GM04504 (cell line): ENCODE measurements at places on chromosomes 2 and 18.
A peak's percentile ranks its signal among the peaks of the same experiment; 100 is the strongest.

DNA sequence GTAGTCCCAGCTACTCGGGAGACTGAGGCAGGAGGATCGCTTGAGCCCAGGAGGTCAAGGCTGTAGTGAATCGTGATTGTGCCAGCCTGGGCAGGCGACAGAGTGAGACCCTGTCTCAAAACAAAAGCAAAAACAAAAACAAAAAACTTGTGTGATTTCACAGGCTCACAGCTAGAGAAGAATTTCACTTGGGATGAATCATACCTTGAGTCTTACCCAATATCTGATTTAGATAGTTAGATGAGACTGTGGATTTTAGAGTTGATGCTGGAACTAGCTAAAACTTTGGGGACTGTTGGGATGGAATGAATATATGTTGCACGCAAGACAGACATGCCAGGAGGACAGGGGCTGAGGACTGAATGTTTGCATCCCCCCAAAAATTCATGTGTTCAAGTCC lies 4.4 kb downstream of the ANKRD29 start:
- DNase-seq: no peak

GRCh38 chr2:217076657-217077232 lies 216.9 kb upstream of the TNP1 start:
- no peak for DNase-seq

GRCh38 chr2:23901966-23902846 lies 24.7 kb downstream of the ATAD2B start:
- peak; percentile 39 for DNase-seq

- DNase-seq: no peak
Measured at GRCh38 chr2:75569546-75569945, 8.8 kb upstream of the EVA1A start.

- DNase-seq: no peak
Measured at GRCh38 chr2:74822771-74823566, 11.0 kb upstream of the HK2 start.

DNA sequence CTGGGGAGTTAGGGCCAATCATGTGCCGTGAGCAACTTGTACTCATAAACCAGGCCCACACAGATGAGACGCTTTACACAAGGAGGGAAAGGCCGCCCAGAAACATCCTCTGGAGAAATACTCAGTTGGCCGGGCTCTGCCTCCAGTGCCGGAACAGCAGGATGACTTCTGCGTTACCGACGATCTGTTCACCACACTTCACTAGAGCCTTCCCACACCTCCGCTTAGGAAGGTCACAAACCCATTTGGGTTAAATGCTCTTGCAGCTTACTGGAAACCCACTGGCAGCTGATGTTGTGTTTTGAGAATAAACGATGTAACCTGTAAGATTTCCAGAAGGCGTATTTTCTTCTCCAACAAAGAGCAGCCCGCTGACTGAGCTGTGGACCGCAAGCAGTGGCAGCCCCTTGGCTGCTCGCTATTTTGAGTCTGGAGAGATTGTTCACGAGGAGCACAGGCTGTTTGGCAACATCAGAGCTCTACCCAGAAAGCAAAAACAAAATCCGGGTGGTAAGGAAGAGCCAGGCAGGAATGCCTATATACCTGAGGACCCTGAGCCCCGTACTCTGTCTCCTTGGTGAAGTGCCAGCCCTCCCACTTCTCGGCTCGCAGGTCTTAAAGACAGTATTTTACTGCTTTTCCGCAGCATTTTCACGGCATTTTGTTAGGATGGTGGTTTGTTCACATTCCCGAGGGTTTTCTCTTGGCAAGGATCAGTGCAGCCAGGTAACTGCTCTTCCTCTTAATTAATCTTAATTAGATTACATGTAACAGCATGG lies 44.0 kb downstream of the COLEC12 start:
- DNase-seq: no peak
